ENCODE measurements at places on chromosomes 7 and 10. TPM values are rescaled to one million over a fixed set of nuclear protein-coding genes. Genes with fewer than 3 reads are reported as not detected.

GARS1 gene
- 143 TPM for total RNA-seq

PDK4 gene
- 9.4 TPM for total RNA-seq

C7orf57 gene
- 0.20 TPM for total RNA-seq

HECW1 gene
- total RNA-seq: 13.5 TPM

CYP51A1 gene
- 39.7 TPM for total RNA-seq

TDRD1 gene
- total RNA-seq: not detected

TNS3 gene
- 77.1 TPM for total RNA-seq

PTN gene
- not detected for total RNA-seq

NEBL gene
- total RNA-seq: 8.2 TPM

PHTF2 gene
- 18.8 TPM for total RNA-seq

LIPN gene
- not detected for total RNA-seq

OPN4 gene
- not detected for total RNA-seq

STK31 gene
- total RNA-seq: 0.55 TPM

ZNF727 gene
- total RNA-seq: not detected

SPDYE1 gene
- not detected for total RNA-seq

MYO3A gene
- total RNA-seq: not detected

ODAD2 gene
- total RNA-seq: not detected

CHCHD2 gene
- 675 TPM for total RNA-seq

PRLHR gene
- not detected for total RNA-seq

FANK1 gene
- total RNA-seq: 3.7 TPM

CLRN3 gene
- total RNA-seq: not detected

MEIG1 gene
- total RNA-seq: 1.00 TPM

COL13A1 gene
- total RNA-seq: 0.40 TPM

TRIM50 gene
- not detected for total RNA-seq

ATXN7L1 gene
- total RNA-seq: 6.6 TPM

SPDYE9 gene
- total RNA-seq: not detected

WDFY4 gene
- not detected for total RNA-seq
